Fibroblast of gingiva (primary cell): ENCODE measurements at places on chromosomes 2 and 18.

GRCh38 chr2:232994446-232994845, 18.6 kb downstream of the NGEF start:
- no peak for DNase-seq

GRCh38 chr2:217263756-217264155, 403.9 kb upstream of the TNP1 start:
- no peak for DNase-seq

- peak; percentile 9 for DNase-seq
Measured at GRCh38 chr2:220959391-220959802, 612.7 kb downstream of the EPHA4 start.

- no peak for DNase-seq
Measured at GRCh38 chr2:117190856-117191559, 623.5 kb upstream of the DDX18 start.

DNA sequence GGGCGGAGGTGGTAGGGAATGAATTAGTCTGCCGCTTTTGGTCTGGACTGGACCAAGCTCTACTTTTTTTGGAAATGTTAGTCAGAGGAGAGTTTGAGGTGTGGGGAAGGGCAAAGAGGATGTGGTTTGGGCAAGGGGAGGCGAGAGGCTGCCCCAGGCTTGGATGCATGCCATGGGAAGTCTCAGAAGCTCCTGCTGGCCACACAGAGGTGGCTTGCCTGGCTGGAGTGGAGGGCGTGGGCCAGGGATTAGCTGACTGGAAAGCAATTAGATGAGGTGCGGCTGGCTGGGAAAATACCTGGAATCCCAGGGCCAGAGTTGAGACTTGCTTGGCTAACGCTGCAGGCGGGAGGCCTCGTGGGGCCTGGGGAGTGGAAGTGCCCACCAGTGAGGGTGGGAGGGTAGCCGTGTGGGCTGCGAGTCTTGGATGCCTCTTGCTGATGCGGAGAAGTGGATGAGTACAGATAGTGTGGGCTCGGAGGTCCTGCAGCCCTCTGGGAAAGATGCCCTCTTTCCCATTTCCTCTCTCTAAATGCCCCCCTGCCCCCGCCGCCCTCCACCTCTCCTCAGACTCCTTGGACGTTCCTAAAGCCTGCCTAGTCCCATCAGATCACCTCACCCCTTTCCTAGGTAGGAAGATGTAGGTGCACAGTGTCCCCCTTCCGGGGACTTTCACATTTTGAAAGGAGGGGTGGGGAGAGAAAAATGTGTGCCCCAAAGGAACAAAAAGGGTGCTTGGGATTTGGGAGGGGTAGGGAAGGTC, 117.6 kb downstream of the SMAD7 start:
- peak; percentile 36 for DNase-seq

DNA sequence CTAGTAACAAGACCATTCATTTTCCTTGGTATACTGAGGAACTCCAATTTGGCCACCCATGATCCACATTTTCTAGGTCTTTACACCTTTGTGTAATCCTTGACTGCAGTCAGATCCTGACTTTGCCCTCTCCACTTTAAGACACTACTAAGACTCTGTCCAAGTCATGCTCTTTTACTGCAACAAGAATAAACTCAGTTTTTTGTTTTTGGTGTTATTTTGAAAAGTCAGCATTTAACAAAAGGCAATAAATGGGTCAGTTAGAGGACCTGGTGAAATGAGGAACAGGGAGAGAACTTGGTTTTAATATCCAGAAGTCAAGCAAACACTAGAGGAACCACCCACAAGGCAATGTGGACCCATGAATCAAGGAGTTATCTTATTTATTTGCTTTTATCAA, 252.2 kb upstream of the RBBP8 start:
- no peak for DNase-seq

DNA sequence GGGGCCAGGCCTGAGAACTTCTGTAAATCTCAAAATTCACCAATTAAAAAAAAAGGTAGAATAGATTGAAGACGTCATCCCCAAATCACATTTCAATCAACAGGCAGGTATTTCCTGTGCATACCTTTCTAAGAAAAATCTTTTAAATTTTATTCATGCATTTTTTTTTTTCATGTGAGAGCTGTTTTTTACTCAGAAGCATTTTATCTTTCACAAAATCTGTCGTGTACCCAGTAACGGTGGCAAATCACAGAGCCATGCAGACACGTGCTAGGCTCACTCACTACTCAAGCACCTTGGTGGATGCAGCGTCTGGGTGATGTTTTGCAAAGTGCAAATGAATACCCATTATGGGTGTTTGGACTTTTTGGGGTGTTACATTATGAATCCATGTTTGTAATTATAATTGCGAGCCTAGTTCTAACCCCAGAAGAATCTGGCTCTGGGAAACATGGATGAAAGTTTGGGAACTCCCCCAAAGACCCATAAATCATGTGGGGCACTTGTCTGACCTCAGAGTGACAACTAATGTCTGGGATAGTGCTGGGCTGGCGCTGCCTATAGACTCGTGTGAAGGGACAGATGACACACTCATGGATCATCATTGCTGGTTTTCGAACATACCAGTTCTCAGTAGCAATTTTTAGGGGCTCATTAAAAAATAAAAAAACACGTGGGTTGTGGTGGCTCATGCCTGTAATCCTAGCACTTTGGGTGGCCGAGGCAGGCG, 335.2 kb downstream of the LPIN1 start:
- DNase-seq: no peak

GRCh38 chr2:224982226-224982625, 60.0 kb downstream of the DOCK10 start:
- peak; percentile 74 for DNase-seq
